ENCODE measurements at places on chromosomes 3 and 15.
A peak's percentile ranks its signal among the peaks of the same experiment; 100 is the strongest.

GRCh38 chr3:186929685-186930084 is 641 bp upstream of the ST6GAL1 start:
- no peak for DNase-seq

DNA sequence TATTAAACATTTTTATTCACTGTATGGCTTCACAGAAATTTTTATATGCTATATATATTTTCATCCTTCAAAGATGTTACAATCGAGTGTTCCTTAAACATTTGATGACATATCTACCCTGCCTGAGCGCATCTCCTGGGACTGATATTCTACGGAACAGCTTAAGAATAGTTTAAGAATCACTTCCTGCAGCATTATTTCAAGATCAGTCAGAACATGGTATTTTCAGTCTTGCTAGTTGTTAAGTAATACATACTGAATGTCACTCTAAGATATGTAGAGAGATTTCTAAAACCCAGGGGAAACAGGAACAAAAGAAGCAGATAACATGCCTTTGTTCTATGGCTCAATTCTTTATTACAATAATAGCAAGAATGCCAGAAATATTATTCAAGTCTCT is 8.7 kb downstream of the COL8A1 start:
- DNase-seq = no peak

DNA sequence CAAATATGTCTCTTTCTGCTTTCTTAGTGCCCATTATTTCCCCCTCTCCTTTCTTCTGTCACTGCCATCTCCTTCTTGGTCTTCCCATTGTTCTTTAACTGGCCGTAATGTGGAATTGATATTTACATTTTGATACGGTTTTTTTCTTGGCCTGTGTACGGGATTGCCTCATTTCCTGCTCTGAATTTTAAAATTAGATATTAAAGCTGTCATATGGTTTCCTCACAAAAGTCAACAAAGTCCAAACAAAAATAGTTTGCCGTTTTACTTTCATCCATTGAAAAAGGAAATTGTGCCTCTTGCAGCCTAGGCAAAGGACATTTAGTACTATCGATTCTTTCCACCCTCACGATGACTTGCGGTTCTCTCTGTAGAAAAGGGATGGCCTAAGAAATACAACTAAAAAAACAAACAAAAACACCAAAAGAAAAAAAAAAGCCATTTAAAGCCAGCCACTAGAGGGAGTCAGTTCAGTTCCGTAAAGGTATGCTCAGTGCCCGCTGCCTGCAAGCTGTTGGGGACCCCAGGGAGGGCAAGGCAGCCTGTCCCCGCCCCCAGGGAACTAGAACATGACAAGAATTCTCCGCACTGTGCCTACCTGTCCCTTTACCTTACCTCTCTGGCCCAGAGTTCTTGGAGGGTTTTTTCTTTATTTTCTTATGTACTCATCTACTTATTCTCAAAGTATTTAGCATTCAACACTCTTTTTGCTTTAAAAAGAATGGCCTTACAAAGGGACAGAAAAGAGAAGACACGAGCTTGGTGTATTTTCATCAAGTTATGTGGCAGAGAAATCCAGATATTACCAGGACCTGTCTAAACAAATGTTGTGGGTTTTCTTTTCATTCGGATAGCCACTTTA is 30.0 kb upstream of the NR2E3 start:
- no peak for DNase-seq

DNA sequence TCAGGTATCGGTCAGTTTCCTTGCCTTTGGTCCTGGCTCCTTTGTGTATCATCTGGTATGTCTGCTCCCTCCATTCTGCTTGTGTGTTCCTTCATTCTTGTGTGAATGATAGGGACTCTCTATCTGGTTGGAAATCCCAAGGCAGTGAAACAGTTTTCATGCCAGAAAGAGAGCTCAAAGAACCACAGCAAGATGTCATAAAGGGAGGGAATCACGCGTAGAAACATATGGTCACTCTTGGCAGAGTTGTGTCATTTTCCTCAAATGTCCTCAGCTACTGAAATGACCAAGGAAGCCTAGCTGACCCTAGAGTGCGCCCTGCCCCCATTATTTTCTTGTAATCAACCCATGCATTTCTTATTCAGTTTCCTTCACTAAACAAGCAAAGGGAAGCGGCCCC is 48.0 kb downstream of the RASGRP1 start:
- no peak for DNase-seq

DNA sequence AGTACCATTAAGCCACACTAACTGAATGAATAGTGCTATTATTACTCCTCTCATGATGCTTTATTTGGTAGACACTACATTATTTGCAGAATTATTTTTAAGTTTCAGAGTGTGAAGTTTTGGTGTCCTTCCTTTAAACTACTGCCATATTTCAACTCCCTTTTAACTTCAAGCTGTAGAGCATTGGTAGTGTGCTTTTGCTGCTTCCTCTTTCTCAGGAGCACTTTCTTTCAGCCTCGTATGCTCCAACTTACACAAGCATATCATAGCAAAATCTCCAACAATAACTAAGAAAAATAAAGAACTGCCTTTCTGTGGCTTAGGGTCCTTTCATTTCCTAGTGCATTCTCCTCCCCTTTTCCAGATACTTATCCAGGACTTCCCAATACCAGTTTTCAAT is 476.4 kb upstream of the AGTR1 start:
- DNase-seq = no peak

DNA sequence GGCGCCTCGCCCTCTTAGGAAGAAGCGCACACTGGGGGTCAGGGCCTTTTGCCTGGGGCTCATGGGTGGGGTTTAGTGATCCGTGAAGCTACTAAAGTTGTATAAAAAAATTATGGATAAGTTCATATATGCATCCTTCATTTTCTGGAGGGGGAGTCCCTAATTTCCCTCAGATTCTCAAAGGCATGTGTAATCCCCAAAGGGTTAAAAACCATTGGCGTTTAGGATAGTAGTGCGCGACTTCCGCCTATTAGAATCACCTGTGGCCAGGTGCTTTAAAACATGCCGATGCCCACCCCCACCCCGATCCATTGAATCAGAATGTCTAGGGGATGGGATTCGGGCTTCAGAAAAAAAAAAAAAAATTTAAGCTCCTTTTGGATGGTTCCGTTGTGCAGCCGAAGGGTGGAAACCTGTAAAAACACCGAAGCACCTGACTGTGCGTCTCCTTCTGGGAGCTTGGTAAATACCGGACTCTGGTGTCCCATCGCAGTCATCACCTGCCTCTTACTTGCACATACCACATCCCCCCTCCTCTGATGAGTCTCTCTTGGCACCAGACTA is 570 bp downstream of the APH1B start:
- DNase-seq = no peak

- peak; percentile 12 for DNase-seq
Observed at GRCh38 chr15:55526559-55527036, 18.6 kb upstream of the DNAAF4 start.

DNA sequence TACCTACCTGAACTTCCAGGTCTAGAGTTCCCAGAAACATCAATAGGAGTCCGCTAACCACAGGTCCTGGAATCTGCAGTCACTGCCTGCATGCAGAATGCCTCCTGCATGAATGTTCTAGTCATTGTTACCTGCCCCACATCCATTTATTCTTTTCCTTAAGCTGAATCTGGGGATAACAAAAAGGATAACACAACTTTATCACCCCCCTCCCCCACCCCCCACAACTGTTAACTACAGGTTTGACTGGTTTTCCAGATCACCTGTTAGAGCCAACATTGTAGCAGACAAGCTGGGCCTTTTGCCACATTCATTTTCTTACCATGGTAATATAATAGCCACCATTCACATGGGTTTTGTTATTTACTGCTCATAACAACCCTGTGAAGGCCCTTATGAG is 4.6 kb upstream of the CTSH start:
- peak; percentile 26 for DNase-seq

DNA sequence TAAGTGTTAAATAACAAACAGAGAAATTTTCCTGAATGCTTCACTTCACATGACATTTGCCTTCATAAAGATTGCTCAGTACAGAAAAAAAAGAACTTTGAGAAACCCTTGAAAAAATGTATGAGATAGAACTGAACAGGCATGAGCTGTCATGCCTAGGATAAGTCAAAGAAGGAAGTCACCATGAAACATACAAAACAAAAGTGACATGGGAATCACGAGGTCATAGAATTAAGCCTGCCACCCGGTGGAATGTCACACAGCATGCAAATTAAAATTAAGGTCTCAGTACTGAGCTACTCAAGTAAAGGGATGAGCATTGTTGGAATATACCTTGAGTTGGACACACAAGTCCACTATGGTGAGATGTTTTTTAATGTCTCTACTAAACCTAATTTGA is 652.5 kb upstream of the NECTIN3 start:
- DNase-seq = no peak
